ENCODE measurements at places on chromosomes 7 and 10.

DNA sequence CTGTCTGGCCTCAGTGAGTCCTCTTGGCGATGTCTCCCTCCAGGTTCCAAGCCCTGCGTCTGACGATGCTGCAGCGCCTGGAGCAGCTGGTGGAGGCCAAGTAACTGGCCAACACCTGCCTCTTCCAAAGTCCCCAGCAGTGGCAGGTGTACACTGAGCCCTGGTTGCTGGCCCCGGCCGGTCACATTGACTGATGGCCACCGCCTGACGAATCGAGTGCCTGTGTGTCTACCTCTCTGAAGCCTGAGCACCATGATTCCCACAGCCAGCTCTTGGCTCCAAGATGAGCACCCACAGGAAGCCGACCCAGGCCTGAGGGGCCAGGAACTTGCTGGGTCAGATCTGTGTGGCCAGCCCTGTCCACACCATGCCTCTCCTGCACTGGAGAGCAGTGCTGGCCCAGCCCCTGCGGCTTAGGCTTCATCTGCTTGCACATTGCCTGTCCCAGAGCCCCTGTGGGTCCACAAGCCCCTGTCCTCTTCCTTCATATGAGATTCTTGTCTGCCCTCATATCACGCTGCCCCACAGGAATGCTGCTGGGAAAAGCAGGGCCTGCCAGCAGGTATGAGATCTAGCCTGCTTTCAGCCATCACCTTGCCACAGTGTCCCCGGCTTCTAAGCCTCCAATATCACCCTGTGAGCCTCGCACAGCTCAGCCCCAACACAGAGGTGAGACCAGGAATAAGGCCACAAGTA lies 7.3 kb upstream of the ZNF22 start:
- DNase-seq = no peak

GRCh38 chr7:71255537-71256178 lies 123.7 kb downstream of the GALNT17 start:
- no peak for DNase-seq

- no peak for DNase-seq
Observed at GRCh38 chr7:158771213-158771834, 58.0 kb downstream of the ESYT2 start.

DNA sequence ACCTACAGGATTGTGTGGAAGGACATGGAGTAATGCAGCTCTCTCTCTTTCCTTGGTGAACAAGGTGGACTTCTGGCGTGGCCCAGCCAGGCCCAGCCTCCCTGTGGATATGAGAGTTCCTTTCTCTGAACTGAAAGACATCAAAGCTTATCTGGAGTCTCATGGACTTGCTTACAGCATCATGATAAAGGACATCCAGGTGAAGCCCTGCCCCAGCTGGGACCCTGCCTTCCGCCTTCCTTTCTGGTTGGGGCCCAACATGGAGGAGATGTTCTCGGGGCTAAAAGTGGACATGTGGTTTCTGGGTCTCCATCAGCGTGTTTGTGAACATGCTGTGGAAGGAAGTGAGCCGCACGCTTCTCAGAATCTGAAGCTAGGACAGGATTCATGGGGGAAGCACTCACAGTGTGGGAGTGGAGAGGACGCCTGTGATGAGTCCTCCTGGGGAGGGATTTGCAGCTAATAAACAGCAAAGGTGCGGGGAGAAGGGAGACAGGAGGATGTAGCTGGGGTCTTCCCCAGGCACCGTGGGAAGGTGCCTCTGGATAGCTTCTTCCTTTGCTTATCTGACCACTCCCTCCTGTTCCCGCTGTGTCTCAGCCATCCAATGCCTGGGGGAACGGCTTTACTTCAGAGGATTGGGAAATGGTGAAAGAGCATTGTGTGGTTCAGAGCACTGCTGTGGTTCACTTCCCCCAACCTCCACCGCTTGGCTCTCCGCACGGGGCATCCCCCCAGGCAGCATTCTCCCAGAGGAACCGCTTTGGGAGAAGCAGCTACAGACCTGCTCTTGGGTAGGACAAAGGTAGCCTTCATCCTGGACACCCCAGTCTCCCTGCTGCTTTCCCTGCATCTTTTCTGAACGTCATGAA lies 5.5 kb downstream of the CPA5 start:
- DNase-seq = no peak

DNA sequence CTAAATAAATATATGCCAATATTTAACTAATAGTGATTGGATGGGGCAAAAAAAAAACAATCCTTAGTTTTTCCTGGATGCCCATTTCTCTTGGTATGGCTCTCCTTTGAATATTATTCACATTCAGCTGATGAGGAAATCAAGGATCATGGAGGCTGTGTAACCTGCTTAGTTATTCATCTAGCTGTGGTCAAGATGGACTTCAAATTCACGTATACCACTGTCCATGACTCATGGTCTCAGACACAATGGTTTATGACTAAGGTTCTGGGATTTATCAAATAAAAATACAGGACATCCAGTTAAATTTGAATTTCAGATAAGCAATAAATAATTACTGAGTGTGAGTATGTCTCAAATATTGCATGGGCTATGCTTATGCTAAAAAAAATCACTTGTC lies 191.5 kb upstream of the CELF2 start:
- DNase-seq = no peak

DNA sequence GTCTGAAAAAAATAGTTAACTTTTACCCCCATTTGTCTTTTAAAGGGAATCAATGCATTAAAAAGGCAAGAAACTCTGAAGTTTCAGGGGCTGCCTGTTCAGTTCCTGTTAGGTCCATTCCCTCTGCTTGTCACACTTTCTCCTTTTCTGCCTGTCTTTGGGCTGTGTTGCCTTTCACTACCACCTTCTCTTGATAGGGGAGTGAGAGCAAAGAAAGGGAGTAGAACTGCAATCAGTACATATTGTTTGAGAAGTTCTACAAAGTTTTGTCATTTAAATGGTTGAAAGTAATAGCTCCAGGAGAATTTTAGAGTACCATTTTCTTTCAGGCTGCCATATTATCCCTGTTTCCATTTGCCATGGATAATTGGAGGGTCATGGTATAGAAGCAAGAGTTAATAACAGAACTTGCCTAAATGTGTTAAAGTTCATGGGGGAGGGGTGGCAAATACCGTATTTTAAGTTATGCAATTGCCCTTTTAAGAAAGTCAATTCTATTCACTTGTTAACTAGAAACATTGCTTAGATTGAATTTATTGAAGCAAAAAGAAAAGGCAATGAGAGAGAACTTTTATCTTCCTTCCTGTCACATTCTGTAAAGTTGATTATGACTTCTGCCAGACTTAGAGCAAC lies 38.6 kb downstream of the MPLKIP start:
- DNase-seq = no peak

- DNase-seq = no peak
Observed at GRCh38 chr10:2948127-2948854, 119.1 kb upstream of the PFKP start.

DNA sequence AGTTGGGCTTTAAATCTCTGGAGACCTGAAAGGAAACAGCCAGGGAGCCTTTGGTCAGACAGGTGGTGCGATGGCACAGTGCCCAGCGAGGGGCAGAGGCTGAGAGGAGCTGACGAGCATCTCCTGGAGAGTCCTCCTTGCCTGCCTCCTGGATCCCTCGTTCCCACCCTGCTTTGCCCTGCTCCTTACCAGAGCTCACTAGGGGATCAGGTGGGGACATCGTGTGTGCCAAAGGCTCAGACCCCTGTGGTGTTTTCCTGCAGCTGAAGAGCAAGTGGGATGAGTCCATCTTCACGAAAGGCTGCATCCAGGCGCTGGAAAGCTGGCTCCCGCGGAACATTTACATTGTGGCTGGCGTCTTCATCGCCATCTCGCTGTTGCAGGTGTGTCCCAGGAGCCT lies 21.8 kb upstream of the SH2D4B start:
- no peak for DNase-seq

DNA sequence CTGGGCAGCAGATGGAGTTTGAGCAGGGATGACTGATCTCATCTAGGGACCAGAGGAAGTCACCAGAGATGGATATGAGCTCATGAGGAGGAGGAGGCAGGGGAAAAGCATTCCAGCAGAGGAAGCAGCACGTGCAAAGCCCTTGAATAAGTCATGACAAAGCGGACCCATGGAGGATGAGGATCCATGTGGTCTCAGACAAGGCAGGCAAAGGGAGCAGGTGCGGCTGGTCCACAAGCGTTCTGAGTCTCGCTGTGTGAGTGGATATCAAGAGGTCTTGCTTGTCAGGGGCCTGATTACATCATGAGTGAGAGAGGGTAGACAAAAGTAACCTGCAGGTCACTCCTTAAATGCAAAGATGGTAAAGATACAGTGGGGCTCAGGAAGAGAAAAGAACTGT lies 307.6 kb downstream of the GRID1 start:
- DNase-seq = no peak

- DNase-seq = no peak
Observed at GRCh38 chr10:109959259-109960145, 36.2 kb upstream of the XPNPEP1 start.

DNA sequence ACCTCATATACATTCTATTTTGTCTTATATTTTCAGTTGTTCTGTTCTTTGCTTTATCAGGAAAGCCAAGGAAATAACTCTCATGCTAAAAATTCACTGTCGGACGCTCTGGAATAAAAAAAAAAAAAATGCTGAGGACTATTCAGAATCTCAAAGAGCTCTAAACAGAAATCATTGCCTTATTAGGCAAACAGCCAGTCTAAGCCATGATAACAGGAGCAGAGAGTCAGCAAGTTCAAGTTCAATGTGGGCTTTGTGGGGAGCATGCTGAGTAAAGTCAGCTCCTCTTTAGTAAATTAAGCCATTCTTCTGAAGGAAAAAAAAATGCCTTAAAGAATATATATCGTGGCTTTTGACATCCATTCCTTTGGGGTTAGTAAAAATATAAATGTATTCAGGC lies 13.6 kb upstream of the FAM13C start:
- no peak for DNase-seq

GRCh38 chr7:81298951-81299666 lies 380.3 kb upstream of the SEMA3C start:
- DNase-seq = no peak

DNA sequence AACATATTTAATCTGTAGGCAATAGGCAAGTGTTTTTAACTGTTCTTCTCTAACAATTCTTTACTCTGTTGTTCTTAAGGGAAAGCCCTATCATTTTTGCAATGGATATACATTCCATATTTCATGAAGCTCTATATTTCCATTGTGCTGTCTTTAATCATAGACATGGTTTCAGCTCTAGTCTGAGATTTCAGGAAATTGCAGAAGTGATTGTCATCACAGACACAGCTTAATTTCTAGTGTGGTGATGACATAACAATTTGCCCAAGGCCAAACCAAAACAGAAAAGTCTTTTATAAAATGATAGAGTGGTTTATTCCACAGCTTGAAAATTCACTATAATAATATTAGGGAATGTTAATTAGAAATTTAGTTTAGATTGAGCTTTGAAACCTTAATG lies 494.1 kb upstream of the SEMA3A start:
- DNase-seq = no peak

DNA sequence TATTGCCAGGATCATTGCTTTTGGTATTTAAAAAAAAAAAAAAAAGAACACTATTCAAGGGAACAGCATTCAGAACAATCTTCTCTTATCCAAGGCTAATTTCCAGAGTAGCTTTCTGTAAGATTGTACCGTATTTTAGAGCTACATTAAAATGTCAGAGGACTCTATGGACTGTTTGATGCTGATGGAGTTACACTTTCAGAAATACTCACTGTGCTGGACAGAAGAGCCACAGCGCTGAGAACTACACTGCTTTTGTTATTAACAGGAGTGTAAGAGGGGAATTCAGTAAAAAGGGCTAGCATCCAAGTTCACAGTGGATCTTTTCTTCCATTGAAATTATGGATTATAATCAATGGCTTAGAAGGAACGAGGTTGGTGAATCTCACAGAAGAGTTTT lies 247.7 kb downstream of the AHR start:
- no peak for DNase-seq

DNA sequence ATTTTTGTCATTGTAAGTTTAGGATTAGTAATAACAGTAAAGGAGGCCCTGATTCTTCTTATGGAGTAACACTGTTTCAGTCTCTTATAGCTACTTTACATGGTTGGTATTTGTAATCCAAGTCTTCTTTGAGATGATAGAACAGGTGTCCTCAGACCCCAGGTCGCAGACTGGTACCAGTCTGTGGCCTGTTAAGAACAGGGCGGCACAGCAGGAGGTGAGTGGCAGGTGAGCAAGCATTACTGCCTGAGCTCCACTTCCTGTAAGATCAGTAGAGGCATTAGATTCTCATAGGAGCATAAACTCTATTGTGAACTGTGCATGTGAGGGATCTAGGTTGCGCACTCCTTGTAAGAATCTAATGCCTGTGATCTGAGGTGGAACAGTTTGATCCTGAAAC lies 77.3 kb downstream of the STK31 start:
- DNase-seq = no peak

GRCh38 chr10:64288404-64288803 lies 767.2 kb downstream of the REEP3 start:
- DNase-seq = no peak

GRCh38 chr10:15478429-15478828 lies 107.3 kb upstream of the FAM171A1 start:
- no peak for DNase-seq

- no peak for DNase-seq
Observed at GRCh38 chr10:50946991-50947781, 61.8 kb upstream of the A1CF start.

DNA sequence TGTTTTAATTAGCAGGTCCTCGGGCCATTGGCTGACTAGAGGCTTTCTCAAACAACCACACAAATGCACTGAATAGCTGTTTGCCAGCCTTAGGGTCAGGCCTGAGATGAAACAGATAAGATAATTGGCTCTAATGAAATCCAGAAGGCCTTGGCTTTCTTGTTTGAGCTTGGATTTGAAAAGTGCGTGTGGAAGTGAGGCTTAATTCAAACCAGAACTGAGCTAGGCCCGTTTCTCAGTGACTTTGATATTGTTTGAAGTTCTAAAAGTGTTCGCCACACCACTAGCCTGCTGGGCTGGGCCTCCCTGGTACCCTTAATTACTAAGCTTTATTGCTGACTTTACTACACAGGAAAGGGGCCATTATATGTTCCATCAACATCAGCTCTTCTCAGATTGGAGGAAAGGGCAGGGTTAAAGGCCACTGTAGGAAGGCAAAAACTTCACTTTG lies 270.6 kb downstream of the TWIST1 start:
- DNase-seq = no peak

DNA sequence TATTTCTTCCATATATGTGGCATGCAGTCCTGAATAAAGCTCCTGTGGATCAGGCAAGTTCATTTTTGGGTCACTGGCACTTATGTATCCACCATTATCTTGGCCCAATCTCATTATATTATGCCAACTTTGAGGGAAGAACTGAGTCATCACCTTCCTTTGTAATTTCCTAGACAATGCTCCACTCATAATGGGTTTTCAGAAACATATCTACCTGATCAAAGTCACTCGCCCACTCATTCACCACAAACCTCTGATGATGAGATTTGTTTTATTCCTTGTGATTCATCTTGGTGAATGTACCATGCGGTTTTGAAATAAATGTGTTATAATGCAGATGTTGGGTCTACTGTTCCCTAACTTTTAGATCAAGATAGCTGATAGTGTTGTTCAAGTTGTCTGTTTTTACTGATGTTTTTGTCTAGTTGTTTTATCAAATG lies 525.8 kb downstream of the KIF20B start:
- DNase-seq = no peak

Data from activated T-cell treated with anti-CD3 and anti-CD28 coated beads, Interleukin-2, amount 50 U/mL, for 1 hour (primary cell).